ENCODE measurements at places on chromosomes 12 and 14.

DNA sequence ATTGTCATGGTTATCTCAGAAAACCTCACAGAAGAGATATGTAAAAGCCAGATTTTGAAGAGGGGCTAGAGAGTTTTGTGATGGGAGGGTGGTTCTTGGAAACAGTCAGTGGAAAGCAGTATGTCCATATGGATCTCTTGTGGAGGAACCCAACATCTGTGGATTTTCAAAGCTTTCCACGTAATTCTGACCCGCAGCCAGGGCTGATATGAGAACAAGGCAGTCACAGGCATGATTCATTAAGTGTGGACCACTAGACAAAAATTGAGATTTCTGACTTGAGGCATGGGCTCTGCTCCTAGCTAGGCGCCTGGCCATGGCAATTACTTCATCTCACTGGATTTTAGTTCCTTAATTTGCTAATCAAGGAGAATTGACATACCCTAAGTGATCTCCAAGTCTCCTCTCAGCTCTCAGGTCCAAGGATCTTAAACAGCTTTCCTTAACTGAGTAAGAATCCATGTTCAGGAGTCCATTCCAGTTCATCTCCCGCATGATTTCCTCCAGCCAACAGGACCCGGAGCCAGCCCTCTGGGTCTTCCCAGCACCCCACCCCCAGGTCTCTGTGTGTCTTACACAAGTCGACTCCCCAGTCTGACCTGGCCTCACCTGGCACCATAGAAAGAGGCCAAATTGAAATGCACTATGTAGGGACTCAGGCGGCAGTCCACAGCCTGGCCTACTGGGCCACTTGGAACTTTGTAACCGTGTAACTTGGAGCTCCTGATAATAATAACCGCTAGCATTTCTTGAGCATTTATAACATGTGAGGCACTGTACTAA, 176.3 kb upstream of the PARP11 start:
- no peak for DNase-seq

DNA sequence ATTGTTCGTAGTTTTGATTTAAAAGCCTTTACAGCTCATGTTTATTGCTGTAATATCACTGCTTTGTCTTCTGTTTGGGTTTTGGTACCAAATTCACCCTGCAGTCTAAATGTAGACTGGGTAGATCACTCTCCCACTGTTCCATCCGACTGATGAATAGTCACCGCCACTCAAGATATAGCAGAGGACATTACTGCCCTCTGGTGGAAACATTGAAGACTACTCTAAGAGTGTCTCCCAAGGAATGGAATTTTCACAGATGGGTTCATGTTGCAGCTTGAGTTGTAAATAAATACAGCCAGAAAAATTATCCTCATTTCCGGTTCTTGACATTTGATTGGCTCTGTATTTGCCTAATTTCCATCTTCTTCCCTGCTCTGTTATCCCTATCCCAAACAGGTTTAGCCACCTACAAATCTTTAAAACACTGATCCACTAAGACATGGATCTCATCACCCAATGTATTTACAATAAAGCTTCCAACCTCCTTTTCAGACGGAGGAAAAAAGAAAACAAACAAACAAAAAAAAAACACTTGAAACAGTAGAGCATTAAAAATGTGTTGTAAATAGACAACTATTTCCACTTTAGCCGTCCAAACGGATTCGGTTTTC, 198.3 kb upstream of the CPNE8 start:
- peak; percentile 84 for DNase-seq

DNA sequence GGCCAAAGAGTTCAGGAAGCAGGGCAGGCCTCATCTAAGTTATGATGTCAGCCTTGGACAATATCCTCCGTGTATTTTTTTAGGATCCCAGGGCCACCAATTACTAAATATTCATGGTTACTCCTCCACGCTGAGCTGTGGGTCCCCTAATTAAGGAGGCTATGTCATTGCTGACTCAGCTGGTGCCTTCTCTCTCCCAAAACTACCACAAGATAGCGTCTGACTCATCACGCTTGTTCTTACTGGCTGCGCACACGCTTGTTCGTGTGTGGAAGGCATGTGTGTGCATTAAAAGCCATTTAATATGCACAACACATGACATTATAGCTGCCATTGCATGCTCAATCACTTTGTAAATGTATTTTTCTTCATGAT, 78.3 kb downstream of the GSC start:
- no peak for DNase-seq

DNA sequence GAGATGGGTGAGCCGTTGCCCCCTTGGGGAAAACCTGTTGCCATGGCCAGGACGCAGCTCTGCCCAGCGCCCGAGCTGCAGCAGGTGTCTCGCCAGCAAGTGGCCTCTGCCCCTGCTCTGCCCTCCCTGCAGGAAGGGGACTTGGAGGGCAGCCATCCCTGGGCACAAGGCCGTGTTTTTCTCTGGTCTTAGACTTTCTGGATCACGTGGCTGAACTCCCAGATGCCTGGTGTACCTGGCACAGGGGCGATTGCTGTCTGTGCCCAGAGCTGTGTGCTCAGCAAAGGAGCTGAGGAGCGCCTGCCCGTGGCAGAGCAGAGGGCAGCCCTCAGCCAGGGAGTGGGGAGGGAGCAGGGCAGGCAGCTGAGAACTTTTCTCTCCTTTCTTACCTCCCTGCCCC, 38.0 kb downstream of the TMEM63C start:
- DNase-seq, result no peak

DNA sequence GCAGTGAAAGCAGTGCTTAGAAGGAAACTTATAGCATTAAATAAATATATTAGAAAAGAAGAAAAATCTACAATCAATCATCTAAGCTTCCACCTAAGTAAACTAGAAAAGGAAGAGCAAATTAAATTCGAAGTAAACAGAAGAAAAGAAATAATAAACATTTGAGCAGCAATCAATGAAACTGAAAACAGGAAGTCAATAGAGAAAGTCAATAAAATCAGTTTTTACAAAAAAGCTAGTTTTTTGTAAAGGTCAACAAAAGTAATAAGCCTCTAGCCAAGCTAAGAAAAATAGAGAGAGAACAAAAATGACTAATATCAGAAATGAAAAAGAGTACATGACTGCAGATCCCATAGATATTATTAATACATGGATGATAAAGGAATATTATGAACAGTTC, 34.2 kb upstream of the KTN1 start:
- DNase-seq, result no peak

DNA sequence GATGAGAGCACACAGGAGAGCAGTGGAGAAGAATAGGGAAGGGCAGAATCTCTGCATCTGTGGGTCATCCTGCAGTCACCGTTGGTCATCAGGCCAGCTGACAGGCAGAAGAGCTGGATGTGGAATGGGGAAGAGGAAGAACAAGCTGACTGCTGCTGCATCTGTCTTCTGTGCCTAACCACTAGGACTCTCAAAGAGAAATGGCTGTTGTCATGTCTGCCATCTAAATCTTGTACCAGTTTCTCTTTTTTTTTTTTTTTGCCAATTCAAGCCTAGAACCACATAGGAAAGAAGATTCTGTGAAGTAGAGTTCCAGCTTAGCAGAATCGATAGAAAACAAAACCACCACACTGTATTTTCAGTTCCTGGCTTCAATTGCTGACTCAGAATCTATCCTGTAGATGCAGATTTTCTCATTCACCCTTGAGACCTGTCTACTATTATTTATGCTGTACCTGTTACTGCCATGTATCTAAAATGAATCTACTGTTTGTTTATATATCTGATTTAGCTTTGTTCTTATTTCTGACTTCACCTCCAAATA, 421.9 kb upstream of the PRICKLE1 start:
- DNase-seq, result no peak

DNA sequence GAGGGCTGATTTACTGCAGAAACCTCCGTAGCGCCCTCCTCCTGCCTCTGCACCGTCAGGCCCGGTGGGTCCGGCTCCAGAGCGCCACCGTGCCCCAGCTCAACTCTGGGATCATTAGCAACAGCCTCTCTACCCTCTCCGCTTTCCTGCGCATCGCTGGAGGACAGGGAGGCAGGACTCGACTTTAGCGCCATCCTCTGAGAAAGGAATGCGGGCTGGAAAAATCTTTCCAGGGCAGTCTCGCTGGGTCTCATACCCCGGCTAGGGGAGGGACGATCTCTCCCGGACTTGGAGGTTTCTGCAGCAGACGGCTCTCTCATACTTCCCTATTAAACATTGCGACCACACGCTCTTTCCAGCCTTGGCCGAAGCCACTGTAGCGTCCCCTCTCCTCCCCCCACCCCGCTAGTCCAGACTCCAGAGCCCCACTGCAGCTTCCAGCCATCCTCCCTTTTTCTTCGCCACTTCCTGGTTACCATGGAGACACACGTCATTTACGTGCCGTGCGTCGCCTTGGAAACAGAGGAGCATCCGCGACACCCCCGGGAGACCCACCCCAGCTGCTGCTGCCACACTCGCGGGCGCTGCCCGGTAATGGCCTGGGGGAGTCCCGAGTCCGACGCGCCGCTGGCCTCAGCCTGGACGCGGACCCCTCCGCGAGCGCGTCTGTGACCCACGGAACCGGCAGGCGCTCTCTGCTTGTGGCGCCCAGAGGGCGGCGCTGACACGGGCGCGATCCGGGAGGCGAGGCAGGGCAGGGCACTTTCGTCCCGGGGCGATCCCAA, at the start of gene CCDC184:
Gene CCDC184, plus strand, starts transcription at position 554 of the 785 bp plus-strand sequence. CDS start 479 bp downstream, outside the sequence.
- peak; percentile 80 for DNase-seq

GRCh38 chr14:52015411-52016030, 26.2 kb downstream of the RTRAF start:
- peak; percentile 40 for DNase-seq

DNA sequence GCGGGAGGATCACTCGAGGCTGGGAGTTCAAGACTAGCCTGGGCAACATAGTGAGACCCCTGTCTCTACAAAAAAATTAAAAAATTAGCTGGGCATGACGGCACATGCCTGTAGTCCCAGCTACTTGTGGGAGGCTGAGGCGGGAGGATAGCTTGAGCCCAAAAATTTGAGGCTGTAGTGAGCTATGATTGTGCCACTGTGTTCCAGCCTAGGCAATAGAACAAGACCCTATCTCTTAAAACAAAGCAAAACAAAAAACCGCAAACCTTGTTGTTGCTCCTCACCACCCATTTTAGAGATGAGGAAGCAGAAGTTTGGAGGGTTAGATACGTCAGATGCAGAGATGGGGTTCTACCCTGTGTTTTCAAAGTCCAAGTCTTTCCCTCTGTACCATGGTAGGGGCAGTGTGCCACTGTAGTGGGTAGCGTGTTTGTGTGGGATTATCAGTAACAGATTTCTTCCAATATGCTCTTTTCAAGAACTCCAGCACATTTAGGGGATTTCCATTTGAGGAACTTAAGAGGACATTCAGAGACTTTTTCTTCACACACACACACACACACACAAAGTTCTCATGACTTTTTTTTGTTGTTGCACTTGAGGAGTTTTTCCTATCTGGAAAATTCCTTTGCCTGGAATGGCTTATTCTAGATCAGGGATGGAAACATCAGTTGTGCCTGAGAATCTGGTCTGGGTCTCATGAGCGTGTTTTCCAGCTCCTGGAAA, 186.5 kb downstream of the CHST11 start:
- no peak for DNase-seq

GRCh38 chr14:73311708-73312030, 74.4 kb downstream of the PAPLN start:
- DNase-seq, result no peak

GRCh38 chr14:75486318-75486717, 36.0 kb upstream of the BATF start:
- DNase-seq, result no peak

DNA sequence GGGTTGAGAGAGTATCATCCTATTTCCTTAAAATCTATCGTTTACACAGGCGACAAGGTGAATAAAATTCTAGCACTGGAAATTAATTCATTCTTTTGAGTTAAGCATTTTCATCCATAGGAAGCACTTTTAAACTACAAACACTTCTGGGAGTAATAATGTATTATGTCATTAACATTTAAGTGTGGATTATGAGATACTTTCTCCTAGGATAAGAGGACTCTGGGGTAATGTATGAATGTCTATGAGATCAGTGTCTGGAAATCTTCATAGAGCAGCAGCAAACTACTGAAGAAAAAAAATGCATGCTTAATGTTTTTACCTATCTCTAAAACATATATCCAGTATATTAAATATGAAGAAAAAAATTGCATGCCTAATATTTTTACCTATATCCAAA, 86.9 kb downstream of the EPS8 start:
- DNase-seq, result no peak
